ENCODE measurements at places on chromosomes 16 and 17.
A peak's percentile ranks its signal among the peaks of the same experiment; 100 is the strongest.

DNA sequence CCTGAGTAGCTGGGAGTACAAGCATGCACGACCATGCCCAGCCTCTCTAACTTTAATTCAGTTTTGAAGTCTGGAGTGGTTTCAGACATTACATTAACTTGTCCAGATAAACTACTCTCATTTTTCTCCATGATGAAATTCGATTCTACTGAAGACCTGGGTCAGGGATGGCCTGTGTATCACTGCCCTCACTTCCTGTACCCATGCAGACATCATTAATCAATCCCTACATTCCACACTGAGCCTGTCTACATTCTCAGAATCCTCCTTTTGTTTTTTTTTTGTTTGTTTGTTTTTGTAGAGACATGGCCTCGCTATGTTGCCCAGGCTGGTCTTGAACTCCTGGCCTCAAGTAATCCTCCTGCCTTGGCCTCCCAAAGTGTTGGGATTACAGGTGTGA lies 22.6 kb downstream of the ADCY7 start:
- DNase-seq: no peak

DNA sequence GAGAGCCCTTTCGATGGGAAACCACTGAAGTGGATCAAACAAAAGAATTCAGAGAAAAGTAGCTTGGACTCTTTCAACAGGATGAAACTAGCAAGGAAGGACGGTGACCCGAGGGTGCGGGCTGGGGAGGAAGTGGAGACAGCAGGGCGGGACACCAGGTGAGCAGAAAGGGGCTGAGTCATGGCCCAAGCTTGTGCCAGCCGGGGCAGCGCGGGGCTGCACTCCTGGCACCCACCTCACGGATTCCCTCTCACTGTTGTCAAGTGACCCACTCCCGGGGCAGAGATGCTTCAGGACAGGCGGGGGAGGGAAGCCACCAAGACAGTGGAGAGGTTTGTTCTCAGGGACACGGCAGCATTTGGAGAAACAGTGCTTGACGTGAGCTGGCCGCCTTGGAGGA lies 10.7 kb upstream of the RNF222 start:
- no peak for DNase-seq

GRCh38 chr16:19875900-19876299 lies 8.7 kb downstream of the GPRC5B start:
- no peak for DNase-seq

GRCh38 chr17:8001976-8002720 lies at the start of gene GUCY2D:
GUCY2D (plus strand) TSS chr17:8002615; CDS start chr17:8003048, 433 bp downstream.
- DNase-seq: no peak

- no peak for DNase-seq
Measured at GRCh38 chr17:8659758-8660410, 29.4 kb upstream of the MYH10 start.

DNA sequence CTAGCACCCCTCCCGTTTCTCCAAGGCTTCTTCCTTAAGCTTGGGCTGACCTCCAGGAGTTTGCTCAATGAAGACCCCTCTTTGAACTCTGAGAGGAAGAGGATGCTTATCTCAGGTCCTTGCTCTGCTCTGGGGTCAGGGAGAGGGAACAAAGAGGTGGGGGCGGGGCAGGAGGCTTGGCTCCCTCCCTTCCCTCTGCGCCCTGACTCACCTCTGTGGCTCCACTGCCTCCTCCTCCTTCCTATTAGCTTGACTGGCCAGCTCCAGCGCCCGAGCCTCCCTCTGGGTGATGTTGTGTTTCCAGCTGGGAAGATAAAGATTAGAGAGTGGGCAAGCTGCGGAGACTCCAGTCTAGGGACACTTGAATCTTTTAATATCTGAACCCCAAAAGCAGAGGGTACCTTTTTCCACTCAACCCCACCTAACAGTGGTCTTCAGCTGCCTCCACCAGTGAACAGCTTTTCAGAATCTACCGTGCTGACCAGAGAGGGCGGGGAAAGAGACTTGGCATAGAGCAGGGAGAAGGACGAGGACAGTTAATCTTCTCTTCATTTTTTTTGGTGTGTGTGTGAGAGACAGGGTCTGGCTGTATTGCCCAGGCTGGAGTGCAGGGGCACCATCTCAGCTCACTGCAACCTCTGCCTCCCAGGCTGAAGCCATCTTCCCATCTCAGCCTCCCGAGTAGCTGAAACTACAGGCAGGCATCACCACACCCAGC lies 6.7 kb downstream of the GIP start:
- DNase-seq: no peak

DNA sequence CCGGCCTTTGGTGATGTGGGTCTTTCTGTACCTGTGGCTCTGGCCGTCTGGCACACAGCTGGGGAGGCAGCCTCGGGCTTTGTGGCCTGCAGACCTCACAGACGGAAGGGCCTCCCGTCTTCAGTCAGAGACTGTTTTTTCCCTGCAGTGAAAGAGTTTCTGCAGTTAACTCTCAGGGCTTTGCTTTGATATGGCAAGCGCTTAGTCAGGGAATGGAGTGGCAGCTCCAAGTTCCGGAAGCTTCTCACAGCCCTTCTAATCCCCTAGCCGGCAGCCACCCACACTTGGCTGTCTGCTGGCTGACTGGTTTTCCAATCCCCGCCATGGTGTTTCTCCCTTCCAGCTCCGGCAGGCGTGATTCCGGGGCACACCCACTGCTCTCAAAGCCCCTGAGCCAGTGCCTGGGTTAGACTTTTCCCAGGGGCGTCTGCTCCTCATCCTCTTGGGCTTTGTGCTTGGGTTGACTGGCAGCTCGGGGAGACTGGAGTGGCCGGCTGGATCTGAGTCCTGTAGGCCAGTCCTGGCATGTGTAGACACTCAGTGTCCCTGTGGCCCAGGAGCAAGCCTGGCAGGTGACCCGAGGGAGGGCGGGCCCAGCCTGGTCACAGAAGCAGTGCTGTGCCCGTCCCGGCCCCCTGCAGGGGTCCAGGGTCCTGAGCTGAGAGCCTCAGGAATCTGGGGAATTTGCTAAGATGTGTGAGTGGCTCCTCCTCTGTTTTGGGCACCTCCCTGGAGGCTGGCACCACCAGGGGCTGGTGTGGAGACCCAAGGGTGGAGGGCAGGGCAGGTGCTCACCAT lies 29.9 kb downstream of the BAIAP2 start:
- no peak for DNase-seq

- DNase-seq: no peak
Measured at GRCh38 chr16:50324345-50324744, 44.4 kb downstream of the BRD7 start.

- no peak for DNase-seq
Measured at GRCh38 chr16:85608515-85608885, 4.6 kb upstream of the GSE1 start.

GRCh38 chr17:57468932-57469775 lies 212.8 kb downstream of the MSI2 start:
- DNase-seq: no peak

GRCh38 chr16:30766206-30766932 lies 4.2 kb downstream of the RNF40 start:
- no peak for DNase-seq

DNA sequence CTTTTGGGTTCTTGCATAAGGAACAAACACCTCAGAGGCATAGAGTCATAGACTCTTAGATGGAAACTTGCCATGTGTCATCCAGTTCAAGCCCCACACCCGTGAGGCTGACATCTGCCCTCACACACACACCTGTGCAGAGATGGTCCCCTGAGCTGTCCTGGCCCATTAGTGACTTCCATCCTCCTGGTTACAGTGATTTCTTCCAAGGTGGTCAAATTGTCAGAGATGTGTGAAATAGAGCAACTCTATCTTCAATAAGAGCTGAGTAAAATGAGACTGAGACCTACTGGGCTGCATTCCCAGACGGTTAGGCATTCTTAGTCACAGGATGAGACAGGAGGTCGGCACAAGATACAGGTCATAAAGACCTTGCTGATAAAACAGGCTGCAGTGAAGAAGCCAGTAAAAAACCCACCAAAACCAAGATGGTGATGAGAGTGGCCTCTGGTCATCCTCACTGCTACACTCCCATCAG lies 342.2 kb upstream of the TNRC6C start:
- no peak for DNase-seq

DNA sequence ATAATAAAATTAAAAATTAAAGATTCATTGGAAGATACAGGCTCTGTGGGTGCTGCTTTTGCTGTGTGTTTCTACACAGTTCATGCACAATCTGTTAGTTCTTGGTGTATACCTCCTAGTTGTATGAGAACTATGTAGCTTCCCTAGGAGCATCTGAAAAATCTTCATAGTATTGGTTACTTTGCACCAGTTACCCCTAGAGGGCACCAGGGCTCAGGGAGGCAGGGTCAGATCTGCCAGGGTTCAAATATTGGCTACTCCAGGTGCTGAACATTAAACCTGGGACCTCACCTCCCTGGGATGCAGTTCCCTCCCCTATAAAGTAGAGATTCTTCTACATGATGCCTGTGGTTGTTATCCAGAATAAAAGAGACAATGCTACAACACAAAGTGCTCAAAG lies 583.0 kb upstream of the CDH11 start:
- DNase-seq: no peak

- DNase-seq: no peak
Measured at GRCh38 chr17:10635290-10635689, 21.8 kb downstream of the MYH3 start.

- DNase-seq: no peak
Measured at GRCh38 chr16:56781528-56781961, 51.6 kb downstream of the NUP93 start.

GRCh38 chr17:49730785-49731434 lies 23.1 kb upstream of the SLC35B1 start:
- no peak for DNase-seq

GRCh38 chr17:66306446-66306845 lies 4.0 kb downstream of the PRKCA start:
- DNase-seq: no peak

- DNase-seq: no peak
Measured at GRCh38 chr17:54795046-54795445, 105.6 kb upstream of the TOM1L1 start.

DNA sequence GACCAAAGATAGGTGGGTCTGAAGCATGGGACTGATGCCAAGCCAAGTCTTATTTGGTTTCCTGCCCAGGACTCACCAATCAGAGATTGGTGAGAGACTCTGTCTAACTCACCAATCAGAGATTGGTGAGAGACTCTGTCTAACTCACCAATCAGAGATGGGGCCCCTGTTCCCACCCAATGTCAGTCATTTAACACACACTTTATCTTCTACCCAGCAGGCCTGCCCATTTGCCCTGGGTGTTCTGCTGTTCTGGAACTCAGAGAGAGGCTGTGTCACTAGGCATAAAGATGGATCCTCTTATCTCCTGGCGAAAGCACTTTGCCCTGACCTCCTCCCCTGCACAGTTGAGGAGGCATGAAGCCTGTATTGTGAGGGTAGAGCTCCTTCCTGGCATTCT lies 5.4 kb upstream of the RHOT1 start:
- no peak for DNase-seq

- DNase-seq: no peak
Measured at GRCh38 chr17:37170881-37171425, 204.8 kb upstream of the C17orf78 start.

DNA sequence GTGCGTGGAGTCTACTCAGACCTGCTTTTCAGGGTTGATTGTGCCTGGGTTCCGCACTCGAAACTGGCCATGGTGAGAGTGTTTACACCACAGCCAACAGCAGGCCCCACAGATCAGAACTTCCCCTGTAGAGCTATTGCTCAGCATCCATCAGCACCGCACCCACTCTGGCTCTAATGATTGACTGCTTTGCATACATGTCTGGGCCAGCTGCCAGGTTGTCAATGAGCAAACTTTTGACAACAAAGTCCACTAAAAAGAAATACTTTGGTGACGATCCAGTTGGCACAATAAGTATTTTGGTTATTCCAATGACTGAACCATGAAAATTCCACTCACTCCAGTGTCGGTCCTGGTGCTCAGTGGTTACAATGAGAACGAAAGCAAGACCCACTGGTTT lies 190.7 kb downstream of the FOXL1 start:
- no peak for DNase-seq

- no peak for DNase-seq
Measured at GRCh38 chr16:84650062-84650991, 2.0 kb downstream of the KLHL36 start.

DNA sequence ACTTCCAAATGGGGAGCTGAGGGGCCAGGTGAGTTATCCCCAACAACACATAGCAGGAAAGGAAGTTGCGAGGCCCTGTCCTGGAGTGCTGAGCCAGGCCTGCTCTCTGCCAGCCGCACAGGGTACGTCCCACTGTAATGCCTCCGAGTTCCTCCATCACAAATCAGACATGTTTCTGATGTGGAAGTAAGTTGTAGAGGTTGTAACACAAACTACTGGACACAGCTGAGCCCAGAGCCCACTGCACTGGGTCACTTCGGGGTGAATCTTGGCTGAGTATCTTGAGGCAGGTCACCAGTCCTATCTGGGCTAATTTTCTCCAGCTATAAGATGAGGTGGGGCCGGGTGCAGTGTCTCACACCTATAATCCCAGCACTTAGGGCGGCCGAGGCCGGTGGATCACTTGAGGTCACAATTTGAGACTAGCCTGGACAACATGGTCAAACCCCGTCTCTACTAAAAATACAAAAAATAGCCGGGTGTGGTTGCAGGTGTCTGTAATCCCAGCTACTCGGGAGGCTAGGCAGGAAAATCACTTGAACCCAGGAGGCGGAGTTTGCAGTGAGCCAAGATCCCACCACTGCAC lies 100.8 kb upstream of the CDH5 start:
- DNase-seq: no peak

GRCh38 chr17:78759203-78759968 lies 22.7 kb downstream of the CYTH1 start:
- peak; percentile 32 for DNase-seq

DNA sequence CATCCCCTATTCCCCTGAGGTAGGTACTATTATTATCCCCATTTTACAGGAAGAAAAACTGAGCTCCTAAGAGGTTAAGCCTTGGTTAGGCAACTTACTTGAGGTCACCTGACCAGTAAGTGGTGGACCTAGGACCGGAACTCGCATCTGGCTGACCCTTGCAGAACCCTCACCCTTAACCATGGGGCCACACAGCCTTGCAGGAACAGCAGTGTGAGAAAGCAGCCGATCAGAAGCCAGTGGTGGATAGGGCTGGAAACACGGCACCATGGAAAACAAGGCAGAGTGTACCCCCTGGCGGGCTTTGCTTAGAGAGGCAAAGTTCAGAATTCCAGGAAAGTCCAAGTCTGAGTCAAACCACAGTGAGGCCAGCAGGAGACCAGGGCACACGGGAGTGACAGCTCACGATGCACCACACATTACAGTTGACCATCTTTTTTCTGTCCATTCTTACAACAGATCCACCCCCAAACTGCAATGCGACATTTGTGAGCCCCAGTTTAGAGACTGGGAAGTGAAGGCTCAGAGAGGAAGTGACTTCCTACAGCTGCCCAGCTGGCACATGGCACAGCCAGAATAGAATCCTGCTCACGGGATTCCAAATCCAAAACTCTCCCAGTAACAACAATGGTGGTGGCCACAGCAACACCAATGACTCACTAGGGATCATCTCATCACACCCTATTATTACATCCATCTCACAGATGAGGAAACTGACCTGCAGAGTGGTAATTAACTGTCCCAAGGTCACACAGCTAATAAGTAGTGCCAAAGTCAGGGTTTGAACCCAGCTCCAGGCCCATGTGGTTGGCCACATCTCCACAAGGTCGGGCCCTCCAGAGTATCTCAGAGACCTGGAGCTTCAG lies 20.3 kb downstream of the KIFC3 start:
- DNase-seq: no peak

Measured in stimulated activated CD8-positive, alpha-beta memory T cell treated with anti-CD3 and anti-CD28 coated beads, Interleukin-12 subunit alpha, Interleukin-12 subunit beta, amount 100 ng/mL, for 4 hours (primary cell).